ENCODE measurements at places on chromosomes 2 and 18.

- DNase-seq, result no peak
Observed at GRCh38 chr2:164721430-164721829, 100.1 kb upstream of the GRB14 start.

GRCh38 chr2:101574622-101575021, 99.7 kb upstream of the RFX8 start:
- DNase-seq, result no peak

DNA sequence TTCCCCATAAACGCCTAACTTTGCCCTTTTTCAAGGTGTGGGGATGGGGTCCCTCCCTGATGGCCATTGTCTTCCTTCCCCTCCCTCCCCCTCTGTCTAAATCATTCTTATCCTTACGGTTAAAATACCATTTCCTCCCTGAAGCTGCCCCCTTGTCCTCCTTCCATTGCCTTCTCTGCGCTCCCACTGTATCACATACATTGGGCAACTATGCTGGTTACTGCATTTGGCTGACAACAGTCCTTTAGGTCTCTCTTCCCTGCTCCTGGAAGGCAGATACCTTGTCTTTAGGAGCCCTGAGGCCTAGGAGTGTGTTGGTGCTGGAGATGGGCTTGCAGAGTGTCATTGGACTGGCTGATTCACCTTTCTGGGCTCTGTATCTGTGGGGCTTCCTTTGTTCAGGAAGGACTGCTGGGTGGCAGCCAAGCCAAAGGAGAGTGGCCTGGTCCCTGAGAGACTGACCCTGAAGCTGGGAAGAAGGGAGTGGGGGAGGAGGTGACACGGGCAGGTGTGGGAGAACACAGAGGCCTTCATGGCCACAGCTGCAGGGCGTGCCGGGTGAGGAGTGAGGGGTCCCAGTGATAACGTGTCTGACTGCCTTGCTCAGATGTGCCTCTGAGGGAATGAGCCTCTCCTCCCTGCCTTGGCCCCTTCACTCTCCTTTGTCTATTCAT, 2.2 kb downstream of the WNT6 start:
- DNase-seq, result no peak

GRCh38 chr2:8435608-8436007, 246.2 kb upstream of the ID2 start:
- no peak for DNase-seq

GRCh38 chr18:63287691-63288220, 31.8 kb downstream of the BCL2 start:
- DNase-seq, result no peak

- DNase-seq, result no peak
Observed at GRCh38 chr18:35588122-35588521, 6.6 kb downstream of the GALNT1 start.

- DNase-seq, result no peak
Observed at GRCh38 chr2:128455721-128456050, 137.0 kb upstream of the HS6ST1 start.

DNA sequence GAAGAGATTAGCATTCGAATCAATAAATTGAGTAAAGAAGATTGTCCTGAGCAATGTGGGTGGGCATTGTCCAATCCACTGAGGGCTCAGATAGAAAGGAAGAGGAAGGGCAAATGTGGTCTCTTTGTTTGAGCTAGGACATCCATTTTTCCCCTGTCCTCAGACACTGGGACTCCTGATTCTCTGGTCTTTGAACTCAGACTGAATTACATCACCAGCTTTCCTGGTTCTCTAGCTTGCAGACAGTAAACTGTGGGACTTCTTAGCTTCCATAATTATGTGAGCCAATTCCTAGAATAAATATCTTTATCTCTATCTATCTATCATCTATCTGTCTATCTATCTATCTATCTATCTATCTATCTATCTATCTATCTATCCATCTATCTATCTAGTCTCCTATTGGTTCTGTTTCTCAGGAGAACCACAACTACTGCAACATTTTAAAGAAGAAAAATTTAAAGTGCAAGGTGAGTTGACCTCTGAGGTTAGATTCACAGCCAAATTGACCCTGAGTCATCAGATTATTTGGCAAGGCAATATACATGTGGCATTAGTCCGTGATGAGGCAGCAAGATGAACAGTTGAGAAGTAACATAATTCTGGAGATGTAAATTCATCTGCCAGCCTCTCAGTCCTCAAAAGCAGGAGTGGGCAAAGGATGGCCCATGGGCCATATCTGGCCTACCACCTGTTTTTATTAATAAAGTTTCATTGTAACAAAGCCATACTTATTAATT, 191.4 kb downstream of the PDE11A start:
- no peak for DNase-seq

DNA sequence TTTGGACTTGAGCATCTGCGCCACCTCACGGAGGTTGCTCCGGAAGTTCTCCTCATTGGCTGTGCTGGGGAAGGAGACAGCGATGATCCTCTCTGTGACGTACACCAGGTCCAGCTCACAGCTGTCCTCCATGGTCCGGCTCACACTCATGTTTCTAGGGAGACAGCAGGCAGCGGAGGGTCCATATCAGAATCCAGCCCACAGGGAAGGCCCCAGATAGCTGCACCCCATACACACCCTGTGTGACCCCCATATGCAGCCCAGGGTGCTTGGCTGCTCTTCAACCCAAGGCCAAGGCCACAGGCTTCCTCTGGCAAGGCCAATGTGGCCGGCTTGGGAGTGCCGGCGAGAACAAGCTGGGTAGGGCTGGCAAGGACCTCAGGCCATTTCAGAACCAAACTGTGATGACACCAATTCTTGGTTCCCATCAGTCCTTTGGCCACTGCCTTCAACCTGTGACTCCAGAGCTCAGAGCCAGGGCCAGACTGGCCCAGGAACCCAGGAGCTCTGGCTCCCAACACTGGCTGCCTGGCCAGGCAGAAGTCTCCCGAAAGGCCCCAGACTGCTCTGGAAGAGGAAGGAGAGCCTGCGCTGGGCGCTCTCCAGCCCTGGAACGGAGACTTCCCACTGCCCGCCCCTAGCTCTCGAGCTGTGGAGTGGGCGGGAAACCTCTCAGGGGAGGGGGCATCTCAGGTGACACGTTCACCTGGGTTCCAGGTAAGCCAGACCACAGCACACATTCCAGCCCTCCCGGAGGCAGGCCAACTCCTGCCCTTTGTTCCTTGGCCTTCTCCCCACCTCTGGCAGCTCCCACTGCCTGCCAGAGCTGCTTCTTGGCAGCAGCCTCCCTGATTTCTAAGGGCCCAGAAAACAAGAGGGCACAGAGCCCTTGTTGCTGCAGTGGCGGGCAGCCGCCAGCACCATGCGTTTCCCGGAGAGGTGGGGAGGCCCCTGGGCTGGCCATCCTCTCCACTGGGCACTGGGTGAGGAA, 104.7 kb downstream of the TNS1 start:
- no peak for DNase-seq

DNA sequence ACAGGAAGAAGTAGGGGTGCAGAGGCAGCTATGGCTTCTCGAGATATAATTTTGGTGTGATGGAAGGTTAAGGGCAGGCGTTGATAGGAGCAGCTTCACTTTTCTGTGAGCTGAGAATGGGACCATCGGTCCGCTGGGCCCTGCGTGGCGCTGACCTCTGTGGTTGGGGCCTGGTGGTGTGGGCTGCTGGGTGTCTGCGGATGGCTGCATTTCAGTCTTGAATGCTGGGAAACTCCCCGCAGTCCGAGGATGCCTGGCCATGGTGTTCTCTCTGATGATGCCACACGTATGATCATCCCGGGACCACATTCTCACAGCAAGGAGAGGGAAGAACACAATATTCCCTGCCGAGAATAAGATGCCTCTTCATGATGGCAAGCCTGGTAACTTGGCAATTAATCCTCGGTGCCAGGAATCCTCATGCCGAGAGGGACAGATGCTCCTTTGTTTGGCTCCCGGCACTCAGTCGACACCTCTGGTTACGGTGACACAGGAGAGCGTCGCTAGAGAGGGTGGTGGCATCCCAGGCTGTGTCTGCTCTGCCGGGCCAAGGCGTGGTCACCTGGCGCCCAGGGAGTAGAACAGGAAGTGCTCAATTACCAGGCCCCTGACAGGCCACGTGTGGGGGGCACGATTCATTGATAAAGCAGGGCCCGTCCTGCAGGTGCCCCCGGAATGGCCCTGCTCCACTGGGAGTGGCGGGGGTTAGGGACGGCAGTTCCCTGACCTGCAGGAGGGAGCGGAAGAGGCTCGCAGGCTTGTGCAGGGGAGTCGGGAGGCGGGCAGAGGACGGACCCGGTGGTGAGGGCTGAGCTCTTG, 119.4 kb upstream of the CTDP1 start:
- DNase-seq, result no peak

All from activated T-helper 1 cell treated with anti-CD3 and anti-CD28 coated beads, Interleukin-2, amount 50 U/mL, for 16 hours (primary cell).